CD4-positive, alpha-beta T cell treated with Interleukin-15 for 4 hours (primary cell): ENCODE measurements at places on chromosomes 3 and 15.
A peak's percentile ranks its signal among the peaks of the same experiment; 100 is the strongest.

- peak; percentile 36 for DNase-seq
Observed at GRCh38 chr3:108292905-108293328, 3.4 kb upstream of the HHLA2 start.

DNA sequence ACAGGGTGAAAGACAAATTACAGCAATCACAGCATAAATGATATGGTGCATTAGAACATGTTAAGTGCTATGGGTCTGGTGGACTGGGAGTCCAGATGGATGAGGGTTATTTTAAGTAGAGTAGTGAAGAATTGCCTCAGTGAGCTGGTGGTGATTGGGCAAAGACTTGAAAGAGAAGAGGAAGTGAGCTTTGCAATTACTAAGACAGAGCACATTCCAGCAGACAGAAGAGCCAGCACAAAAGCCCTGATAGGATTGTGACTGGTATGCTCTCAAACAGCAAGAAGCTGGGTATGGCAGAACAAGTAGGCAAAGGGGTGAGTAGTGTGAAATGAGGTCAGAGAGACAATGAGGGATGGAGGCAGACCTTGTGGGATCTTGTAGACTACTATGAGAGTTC lies 2.1 kb upstream of the ACKR4 start:
- DNase-seq = no peak

- DNase-seq = no peak
Observed at GRCh38 chr3:101310978-101311375, 9.4 kb downstream of the IMPG2 start.

DNA sequence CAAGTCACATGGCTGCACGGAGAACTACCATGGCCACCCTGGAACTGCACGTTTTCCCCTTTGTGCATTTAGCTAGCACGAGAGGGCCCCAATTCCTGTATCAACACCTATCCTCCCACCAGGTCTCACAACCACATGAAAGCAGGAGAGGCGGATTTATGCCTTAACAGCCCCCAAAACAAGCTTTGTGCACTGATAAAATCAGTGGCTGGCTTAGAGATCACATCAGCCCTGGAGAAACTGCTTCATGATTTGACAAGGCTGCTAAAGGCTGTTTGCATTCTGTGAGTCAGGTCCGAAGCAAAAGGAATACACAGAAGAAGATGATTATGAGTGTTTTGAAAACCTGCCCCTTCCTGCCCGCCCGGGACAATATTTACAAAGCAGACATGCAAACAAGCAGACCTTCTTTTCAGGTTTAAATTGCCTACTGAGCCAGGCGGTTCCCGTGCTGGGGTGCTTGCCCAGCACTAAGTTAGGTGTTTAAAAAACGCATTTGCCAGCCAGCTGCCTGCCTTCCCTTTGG lies 25.9 kb downstream of the CEMIP start:
- no peak for DNase-seq

DNA sequence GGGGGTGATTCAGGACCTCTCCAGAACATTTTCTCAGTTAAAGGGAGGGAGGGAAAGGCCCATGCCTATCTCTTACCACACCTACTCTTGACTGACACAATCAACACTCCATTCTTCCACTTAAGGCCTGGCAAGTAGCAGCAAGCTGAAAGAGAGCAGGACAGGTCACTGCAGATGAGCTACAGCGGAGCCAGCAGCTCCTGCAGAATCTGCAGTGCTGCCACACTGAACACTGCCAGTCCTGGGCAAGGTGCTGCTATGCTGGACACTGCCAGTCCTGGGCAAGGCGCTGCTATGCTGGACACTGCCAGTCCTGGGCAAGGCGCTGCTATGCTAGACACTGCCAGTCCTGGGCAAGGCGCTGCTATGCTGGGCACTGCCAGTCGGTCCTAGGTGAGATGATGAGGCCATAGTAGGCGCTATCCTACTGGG lies 143.7 kb downstream of the MYLK start:
- DNase-seq = no peak

GRCh38 chr3:196537319-196537984 lies 22.3 kb upstream of the SMCO1 start:
- DNase-seq = peak; percentile 68

DNA sequence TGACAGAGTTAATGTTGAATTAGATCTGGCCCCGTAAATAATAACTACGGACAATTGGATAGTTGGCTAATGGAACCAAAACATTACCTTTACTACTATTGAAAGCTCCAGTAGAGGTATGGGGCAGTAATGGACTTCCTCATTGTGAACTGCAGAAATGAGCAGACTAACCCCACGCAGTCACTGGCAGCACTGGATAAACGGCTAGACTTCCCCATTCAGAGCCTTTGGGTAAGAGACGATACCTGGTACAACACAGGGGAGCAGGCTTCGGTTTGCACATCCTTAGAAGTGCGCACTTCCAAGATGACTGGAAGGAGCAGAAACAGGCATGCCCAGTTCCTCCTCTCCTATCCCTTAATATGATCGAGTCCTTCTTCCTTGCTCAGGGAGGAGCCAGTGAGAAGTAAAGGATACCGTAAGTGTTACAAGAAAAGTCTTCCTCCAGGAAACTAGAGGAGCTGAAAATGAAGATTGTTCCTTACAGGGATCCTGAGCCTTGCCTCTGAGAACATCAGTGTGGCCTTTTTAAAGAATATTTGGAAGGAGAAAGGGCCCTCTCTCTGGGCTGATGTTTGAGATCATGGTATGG lies 100.5 kb upstream of the NECTIN3 start:
- no peak for DNase-seq

GRCh38 chr3:72821161-72821781 lies 27.0 kb downstream of the SHQ1 start:
- DNase-seq = no peak

GRCh38 chr3:131807822-131808221 lies 227.0 kb downstream of the CPNE4 start:
- DNase-seq = no peak

DNA sequence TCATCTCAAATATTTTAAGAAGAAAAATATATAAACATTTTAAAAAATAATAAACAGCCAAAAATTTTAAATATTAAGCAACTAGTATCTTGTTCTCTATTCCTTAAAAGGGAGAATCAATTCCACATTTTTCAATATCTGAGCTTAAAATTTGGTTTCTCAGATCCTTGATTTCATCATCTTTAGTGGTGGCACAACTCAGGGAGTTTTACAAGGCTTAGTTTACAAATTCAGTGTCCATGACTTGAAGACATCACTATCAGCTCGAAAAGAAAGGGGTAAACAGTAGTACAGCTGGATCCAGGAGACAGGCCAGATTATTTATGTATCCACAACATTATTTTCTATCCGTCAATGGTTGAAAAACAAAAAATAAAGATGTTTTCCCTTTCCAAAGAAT lies 11.6 kb downstream of the IGF2BP2 start:
- DNase-seq = no peak

DNA sequence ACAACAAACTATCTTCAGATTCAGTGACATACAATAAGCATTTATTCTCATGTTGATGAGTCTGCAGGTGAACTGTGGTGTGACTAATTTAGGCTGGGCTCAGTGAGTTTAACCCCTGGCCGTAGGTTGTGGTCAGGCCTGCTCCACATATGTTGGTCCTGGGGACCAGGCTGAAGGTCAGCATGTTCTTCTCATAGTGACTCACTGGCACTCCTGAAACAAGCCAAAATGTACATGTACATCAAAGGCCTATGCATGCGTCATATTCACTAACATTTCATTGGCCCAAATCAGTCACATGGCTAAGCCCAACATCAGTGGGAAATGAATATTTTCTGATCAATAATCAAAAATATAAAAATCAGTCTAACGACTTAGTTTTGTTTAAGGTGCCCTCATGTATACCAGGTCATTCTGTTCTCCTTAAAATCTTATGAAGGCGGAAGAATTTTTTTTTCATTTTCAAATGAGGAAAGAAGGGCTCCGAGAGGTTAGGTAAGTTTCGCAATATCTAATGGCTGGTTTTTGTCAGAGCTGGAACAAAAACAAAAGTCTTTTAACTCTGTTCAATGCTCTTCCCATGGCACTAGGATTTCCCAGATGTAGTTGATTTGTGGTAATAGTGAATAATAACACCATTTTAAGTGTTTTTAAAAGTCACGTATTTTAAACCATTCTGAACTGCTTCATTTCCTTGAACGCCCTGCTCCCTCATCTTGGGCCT lies 148.5 kb downstream of the MFSD1 start:
- no peak for DNase-seq

GRCh38 chr15:39665629-39666250 lies 84.9 kb downstream of the THBS1 start:
- DNase-seq = peak; percentile 6

DNA sequence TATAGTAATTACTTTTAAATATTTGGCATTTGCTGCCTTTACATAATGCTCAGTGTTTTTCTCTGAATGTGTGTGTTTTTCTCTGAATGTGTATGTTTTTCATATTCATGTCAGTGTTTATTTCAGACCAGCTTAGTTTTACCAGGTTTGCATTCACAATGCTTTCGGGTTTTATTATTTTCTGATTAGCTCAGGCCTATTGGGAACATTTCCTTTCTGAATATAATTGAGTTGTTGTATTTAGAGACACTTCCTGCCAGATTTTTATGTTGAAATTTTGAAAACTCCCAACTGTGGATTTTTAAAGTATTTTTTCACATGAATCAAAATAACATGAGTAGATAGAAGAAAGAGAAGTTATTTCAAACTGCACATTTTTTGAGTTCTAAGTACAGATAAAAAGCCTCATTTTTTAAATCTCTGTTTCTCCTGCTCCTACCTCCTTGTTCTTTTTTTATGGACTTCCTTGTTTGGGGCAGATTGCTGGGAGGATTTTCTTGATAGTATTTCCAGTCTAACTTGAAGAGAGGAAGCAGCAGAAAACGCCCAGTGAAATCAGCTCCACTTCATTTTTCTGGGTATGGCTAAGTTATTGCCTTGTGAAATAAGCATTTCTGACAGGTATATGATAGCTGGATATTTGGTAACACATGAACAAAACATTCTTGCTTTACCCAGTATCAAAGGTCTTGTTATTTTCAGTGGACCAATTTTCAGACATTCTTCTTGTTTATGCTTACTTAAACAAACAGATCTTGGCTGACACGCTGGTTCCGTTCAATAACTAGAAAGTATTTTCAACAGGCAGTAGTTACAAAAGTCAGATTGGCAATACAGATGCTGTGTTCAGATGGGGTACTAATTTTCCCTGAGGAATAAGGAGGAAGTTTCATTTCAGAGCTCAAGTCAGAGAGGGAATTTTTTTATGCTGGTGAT lies 70.7 kb downstream of the RIOX2 start:
- no peak for DNase-seq

DNA sequence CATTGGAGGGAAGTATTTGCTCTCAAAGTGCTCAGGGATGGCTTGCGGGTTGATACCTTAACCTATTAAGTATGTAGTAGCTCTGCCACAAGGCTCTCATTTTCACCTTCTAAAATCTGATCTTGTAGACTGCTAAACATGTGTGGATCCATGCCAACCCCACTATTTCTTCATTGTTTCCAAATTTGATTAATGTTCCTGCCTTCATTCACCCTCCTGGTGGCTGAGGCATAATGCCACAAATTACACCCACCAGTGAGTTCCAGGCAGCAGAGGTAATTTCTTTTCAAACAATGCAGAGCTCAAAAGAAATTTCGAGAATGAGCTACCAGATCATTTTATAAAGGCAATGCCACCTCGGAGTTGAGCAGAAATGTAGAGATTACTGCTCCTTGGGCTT lies 71.0 kb downstream of the EDEM1 start:
- no peak for DNase-seq

DNA sequence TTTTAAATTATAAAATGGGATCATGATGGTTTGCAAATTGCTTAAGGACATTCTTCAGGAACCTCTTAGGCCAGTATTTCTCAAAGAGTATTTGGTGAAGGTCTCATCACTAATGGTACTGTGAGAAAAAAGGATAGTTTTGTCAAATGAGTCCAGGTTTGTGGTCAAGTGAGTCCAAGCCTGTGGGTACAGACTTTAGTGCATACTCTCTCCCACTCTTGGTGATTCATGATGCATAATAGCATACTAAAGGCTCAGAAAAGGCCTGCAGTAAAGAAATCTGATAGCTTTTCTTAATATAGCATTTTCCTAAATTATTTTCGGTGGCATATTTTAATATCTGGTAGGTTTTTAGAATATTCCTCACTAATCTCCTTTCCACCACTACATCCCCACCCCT lies 20.0 kb downstream of the BOC start:
- DNase-seq = no peak

GRCh38 chr15:78565951-78566774 lies 843 bp downstream of the CHRNA5 start:
- DNase-seq = no peak

DNA sequence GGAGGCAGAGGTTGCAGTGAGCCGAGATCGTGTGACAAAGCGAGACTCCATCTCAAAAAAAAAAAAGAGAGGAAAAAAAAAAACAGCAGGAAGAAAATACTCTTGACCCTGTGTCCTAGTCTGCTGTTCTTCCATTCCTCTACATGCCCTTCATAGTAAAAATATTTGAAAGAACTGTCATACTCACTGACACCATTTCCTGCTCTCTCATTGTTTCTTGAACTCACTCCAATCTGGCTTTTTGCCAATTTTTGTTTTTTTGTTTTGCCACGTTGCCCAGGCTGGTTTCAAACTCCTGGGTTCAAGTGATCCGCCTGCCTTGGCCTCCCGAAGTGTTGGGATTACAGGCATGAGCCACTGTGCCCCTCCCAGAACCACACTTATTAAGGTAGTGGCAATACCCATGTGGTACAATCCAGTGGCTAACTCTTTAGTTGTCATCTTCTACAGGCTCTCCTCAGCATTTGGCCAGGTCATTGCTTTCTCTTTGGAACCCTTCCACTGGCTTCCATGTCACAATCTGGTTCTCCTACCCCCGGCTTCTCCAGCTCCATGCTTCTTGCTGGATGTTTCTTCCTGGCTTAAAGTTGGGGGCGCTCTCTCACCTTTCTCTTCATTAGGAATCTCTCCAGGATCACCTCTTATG lies 238.2 kb upstream of the C2CD4B start:
- DNase-seq = no peak
